ENCODE measurements at places on chromosomes 12 and 14.

DNA sequence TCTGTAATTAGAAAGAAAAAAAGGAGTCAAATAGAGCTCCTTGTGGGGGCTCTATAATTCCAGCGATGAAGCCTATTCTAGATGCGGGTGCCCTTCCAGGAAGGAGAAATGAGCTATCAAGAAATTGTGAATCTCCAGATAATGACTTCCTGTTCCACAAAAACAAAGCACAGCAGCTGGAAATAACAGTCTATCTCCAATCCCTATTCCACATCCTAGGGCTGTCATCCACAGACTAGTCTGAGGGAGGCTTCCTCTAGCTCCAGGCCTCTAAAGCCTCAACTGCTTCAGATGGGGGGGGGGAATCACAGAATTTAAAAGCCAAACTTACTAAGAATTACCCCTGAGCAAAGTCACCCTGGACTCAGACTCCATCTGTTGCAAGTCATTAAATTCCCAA lies 77.4 kb upstream of the GTF2A1 start:
- no peak for DNase-seq

DNA sequence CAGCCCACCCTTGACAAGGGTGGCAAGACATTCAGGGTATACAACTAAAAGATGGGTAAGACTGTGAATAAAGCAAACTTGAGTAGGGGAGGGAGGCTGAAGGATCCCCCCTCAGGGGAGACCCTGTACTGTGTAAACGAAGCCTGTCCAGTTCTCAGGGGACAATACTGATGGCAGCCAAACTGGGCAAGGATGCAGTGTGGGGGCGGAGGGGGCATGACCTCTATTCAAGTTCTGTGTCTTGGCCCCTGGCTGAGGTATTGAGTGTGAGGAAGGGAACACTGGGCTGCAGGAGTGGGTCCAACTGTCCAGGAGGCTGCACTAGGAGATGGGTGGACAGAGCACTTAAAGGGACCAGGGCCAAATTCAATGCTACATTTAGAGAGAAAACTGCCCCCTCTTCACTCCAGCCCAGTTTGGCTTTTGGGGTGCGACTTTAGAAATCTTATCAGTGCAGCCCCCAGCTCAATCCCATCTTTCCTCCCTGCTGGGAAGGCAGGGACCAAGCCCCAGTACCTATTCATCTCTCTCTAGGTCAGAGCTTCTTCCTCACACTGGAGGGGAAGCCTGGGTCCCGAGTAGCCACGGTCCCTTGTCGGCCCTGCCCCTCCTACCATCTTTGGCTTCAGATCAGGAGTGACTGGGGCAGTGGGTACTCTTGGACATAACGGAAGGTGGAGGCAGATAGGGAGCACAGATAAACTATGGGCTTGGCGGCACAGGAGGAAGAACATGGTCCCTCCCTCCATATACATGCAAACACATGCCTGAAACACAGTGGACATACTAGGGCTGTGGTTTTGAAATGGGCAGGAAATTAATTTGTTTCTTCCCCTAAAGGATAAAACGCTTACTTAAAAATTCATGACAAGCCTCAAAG lies 11.8 kb downstream of the SLC39A5 start:
- no peak for DNase-seq

DNA sequence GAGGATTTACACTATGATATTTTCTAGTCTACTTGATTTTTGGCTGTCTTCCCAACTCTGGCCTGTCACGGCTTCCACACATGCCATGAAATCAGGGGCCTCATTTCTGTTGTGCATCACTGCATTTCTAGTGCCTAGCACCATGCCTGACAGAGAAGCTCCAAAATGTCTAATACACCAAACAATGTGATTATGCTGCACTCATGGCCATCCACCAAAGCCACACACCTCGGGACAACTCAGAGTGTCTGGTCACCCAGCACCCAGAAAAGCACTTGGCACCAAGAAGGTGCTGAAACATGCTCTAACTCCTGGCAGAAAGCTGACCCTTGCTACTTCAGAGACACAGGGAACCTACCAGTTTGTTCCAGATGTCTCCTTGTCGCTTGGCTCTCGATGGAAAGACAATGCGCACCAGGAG lies 11.3 kb downstream of the GCN1 start:
- DNase-seq = no peak

DNA sequence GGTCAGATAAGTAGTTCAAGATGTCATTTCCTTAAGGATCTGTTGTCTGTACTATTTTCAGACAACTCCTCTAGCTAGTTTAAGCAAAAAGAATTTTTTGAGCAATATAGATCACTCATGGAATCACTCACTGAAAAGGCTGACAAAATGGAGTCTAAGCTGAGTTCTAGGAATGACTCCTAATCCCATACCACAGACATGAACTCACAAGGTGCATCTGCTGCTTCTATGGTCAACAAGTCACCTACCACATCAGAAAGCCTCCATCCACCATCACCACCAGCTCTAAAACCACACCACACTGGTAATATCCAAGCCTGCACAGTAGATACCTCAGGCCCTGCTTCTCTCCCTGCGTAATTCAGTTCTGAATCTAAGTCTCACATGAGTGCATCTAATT lies 33.0 kb downstream of the PWP1 start:
- no peak for DNase-seq

- no peak for DNase-seq
Observed at GRCh38 chr12:122306407-122306806, 40.1 kb upstream of the VPS33A start.

GRCh38 chr12:60308366-60308991 lies 712.6 kb downstream of the SLC16A7 start:
- DNase-seq = no peak

DNA sequence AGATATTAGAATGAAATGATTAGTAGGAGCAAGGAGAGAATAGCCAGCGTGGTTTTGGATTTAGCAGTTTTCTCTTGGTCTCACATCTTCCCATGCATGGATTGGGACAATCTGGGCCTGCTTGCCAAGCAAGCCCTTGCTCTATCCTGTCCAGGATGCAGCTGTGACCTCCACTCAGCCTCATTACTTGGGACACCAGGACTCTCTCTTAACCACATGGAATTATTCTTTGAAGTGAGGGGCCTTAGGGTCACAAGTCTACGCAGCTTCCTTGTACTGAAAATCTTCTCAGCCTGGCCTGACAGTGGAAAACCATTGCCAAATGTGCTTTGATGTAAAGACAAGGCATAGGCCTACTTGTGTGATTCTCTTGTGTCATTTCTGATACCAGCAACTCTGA lies 28.0 kb upstream of the DCN start:
- DNase-seq = no peak

DNA sequence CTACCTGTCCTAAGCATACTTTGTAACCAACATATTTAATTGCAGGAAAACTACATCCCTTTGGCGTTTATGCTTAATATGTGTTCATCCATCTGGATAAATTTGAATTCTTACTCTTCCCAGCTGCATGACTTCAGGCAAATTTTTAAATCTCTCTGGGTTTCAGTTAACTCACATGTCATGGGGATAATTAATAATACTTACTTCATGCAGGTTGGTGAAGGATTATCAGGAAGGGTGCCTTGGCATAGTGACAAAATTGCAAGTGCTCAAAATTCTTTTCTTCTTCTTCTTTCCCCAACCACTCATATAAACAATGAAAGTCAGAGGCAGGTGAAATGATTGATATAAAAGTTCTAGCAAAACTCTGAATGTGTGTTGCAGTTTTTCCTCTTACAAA lies 15.9 kb downstream of the SYT10 start:
- no peak for DNase-seq

- no peak for DNase-seq
Observed at GRCh38 chr12:43789941-43790340, 16.2 kb downstream of the TWF1 start.

DNA sequence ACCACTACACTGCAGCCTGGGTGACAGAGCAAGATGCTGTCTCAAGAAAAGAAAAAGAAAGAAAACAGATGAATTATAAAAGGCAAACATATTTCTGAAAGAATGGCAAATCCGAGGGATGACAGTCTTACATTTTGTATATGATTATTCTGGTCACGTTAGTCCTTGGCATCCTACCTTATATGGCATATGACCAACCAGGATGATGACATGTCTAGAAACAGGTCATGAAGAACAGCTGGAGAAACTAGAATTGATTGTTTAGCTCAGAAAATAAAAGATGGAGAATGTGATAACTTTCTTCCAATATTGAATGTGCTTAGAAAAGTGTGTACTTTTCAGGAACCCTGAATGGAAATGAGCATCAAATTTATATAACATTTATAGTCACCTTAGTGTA lies 19.2 kb downstream of the SLC2A14 start:
- DNase-seq = no peak

DNA sequence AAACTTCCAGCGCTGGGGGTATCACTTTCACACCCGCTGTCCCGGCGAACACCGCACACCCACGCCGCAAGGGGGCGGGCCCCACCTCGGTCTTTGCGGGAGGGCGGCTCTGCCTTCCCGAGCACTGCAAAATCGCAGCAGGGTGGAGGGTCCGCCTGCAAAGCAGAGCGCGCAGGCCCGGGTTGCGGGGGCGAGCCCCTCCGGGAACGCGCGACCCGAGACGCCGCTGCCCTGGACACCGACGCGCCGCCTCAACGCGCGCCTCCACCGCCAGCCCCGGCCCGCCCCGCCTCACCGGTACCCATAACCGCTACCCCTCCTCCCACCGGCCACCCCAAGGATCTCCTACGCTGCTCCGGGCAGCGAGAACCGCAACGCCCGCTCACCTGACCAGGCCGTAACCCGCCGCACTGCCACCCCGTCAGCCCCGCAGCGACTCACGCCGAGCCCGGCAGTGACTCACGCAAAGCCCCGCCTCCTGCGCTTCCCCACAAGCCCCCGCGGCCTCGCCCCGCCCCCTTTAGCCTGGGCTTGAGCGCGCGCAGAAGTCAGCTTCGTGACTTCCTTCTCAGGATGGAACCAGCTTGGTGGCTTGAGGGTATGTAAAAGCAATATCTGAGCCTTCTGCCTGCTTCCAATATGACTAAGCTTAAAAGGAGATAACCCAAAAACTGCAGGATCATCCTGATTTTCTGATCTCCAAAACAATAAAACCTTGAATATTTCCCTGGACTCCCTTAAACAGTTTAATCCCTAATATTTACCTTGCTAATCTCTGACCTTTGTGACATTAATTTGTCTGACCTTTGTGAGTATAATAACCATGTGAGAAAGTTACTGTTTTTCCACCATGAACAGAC lies at the start of gene RPAP3:
TSS of gene RPAP3 (minus strand) at position 465 of the 860 bp plus-strand sequence. CDS start 3,190 bp downstream, outside the sequence.
- DNase-seq = peak; percentile 98

DNA sequence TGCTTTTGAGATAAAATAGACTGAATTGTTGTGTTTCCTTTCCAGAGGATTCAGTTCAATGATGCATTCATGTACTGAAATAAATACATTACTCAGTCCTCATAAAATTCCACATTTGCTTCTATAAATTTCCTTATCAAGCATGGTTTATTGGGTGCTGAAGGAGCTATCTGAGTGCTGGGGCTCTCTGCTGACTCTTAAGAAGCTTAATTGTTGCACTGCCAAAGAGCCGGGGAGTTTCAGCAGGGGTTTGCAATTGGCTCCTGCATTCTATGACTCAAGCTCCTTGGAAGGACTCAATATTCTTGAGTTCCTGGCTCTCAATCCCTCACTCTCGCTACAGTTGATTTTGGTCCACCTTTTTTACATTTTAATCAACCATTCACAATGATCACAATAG lies 69.8 kb upstream of the PYGL start:
- DNase-seq = no peak

DNA sequence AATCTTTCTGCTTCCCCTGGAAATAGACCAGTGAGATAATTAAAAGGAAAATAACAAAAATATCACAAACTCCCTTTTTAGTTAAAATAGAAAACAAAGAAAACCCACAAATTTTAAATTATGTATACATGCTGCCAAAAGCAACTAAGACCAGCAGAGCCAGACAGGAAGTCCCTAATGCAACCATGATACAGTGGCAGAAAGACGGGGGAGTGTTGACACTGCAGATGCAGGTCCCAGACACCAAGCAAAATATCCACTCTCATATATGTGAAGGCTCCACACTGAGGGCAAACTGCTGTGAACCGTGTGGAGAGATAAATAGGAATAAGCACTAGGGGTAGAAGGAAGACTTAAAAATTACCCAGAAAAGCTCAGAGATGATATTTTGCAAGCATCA lies 401.0 kb downstream of the BTG1 start:
- no peak for DNase-seq

- no peak for DNase-seq
Observed at GRCh38 chr12:58671196-58671595, 249.1 kb downstream of the LRIG3 start.

DNA sequence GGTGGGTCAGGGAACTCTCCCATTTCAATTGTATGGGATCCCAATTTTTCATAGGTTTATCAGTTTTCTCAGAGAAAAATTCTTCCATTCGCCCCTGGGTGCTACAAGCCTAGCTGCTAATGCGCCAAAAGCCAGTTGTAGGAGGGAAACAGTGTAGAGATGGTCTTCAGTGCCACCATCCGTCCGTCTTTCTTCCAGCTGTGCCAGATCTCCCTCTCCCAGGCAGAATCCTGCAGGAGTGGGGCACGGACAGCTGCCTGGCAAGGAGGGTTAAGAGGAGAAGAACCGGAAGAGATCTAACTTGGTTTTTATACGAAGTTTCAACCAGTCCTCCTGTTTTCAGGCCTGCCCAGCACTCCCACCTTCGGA lies 38.9 kb upstream of the FUT8 start:
- DNase-seq = no peak

DNA sequence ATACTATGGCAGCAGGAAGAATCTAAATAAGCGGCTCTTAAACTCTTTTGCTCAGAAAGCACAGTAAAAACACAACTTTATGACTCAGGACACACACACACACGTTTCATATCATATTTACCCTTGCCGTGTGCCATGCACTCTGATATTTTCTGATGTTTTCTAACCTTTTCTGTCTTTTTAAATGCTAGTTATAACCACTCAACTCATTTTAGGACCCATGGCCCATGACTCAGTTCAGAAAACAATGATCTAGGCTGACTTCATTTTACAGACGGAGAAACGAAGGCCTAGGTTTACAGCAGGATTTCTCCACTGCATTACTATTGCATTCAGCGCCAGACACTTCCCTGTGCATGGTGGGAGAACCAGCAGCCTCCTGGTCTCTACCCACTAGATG lies 9.1 kb downstream of the VWF start:
- DNase-seq = no peak

DNA sequence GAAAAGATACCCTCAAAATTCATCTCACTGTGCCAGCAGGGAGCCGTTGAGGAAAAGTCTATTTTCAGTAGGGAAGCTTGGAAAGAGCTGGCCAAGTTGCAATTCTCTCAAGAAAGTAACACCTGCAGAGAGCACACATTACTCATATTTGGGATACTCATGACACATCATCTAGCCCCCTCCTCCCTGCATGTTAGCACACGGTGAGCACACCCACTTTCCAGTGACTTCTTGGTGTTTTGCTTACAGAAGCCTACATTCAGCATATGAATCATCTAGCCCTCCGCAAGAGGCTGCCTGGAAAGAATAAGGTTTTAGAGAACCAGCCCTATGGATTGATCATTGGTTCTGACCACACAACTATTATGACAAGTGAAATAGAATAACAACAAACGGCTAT lies 124.5 kb downstream of the PTPRO start:
- DNase-seq = no peak

GRCh38 chr12:25977047-25977446 lies 18.6 kb downstream of the RASSF8 start:
- no peak for DNase-seq

Measured in NCI-H187 (cell line).